ENCODE measurements at places on chromosomes 11 and 22.

GRCh38 chr11:117145393-117145761 lies 1.3 kb downstream of the PAFAH1B2 start:
- DNase-seq = peak; percentile 54

- no peak for DNase-seq
Observed at GRCh38 chr22:23014250-23014649, 56.1 kb upstream of the GNAZ start.

- peak; percentile 1 for DNase-seq
Observed at GRCh38 chr11:96827164-96827563, 437.4 kb downstream of the JRKL start.

DNA sequence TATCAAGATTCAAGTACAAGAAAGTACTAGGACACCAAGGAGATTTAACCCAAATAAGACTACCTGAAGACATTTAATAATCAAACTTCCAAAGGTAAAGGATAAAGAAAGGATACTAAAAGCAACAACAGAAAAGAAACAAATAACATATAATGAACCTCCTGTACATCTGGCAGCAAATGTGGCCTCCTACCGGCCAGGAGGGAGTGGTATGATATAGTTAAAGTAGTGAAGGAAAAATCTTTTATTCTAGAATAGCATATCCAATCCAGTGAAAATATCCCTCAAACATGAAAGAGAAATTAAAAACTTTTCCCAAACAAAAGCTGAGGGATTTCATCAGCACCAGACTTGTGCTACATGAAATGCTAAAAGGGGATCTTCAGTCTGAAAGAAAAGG lies 104.7 kb upstream of the GUCY1A2 start:
- no peak for DNase-seq

GRCh38 chr11:6650104-6650503 lies 5.5 kb downstream of the DCHS1 start:
- DNase-seq = no peak

GRCh38 chr11:75733431-75734107 lies 15.9 kb downstream of the MOGAT2 start:
- DNase-seq = peak; percentile 6
